ENCODE measurements at places on chromosomes 3 and 15. TPM values are rescaled to one million over a fixed set of nuclear protein-coding genes. Genes with fewer than 3 reads are reported as not detected.

DNA sequence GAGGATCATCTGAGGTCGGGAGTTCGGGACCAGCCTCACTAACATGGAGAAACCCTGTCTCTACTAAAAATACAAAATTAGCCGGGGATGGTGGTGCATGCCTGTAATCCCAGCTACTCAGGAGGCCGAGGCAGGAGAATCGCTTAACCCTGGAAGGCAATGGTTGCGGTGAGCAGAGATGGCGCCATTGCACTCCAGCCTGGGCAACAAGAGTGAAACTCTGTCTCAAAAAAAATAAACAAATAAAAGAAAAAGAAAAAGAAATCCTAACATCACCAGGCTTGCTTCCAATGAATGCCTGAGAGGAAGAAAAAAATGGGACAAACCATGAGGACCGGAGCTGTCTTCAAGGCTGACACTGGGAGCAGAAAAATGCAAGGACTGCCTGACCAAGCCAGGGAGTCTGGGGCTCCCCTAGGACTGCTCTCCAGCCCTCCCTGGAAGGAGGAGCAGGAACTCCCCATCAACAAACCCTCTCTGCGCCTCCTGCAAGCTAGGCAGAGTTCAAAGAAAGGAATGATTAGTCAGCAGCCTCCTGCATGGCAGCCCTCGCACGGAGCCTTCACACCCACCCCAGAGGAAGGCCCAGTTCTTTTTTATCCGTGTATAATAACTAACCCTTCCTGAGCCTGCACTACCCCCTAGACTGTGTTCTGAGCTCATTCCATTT, 55.4 kb downstream of the NUP210 start:
- peaks cover 71% of the 10 kb centered on the region for H3K36me3 ChIP-seq
- H3K4me1 ChIP-seq: no peaks in the 10 kb centered on the region
- H3K27ac ChIP-seq: no peak overlapping the region
- H3K27me3 ChIP-seq: no peaks in the 10 kb centered on the region
- no peak for DNase-seq
- H3K4me3 ChIP-seq: no peak overlapping the region

DNA sequence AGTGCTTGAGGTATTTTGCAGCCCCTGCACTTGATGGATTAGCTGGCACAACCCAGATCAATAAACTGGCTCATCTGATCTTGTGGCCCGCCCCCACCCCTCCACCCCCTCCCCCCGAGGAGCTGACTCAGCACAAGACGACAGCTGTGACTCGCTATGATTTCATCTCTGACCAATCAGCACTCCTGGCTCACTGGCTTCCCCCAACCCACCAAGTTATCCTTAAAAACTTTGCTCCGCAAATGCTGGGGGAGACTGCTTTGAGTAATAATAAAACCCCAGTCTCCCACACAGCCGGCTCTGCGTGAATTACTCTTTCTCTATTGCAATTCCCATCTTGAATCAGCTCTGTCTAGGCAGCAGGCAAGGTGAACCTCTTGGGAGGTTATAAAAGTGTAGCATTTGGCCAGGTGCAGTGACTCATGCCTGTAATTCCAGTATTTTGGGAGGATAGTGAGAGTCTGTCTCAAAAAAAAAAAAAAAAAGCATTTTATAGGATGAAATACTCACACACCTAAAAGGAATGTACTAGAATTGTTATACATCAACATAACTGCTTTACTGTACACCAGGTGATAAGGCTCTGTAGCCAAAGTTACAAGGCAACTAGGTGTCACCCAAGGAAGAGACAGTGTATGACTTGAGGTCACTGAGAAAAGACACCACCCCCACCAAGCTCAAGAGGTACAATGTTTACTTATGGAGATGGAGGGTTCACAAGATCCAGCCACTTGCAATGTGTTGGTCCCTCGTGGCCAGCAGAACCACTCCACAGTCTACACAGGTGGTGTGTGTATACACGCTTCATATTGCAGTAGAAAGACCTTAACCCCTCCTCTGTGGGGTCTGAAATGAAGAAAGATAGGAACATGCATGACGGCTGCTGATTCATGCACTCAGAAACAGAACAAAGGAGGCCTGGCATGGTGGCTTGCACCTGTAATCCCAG, 8.6 kb downstream of the ZNF445 start:
- no peaks in the 10 kb centered on the region for H3K27me3 ChIP-seq
- H3K36me3 ChIP-seq: peaks cover 15% of the 10 kb centered on the region
- no peak for DNase-seq
- H3K27ac ChIP-seq: no peak overlapping the region
- no peak overlapping the region for H3K4me3 ChIP-seq

DNA sequence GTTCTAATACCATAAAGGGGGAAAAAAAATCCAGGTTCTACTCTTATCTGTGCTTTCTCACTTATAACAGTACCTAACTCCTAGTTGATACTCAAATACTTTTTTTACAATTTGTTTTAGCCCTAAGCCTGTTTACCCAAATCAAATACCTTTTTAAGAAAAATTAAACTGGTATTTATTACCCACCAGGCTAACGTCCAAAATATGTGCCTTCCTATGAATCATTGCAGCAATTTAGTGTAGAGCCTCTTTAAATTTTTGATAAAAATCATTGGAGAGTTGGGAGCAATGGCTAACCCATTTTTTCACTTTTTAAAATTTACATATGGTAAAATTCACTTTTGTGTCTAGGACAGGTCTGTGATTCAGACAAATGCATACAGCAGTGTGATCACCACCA, 27.9 kb downstream of the FILIP1L start:
- DNase-seq: no peak
- H3K4me3 ChIP-seq: no peak overlapping the region
- no peaks in the 10 kb centered on the region for H3K4me1 ChIP-seq
- no peaks in the 10 kb centered on the region for H3K27me3 ChIP-seq

GRCh38 chr3:138356730-138357405, 8.5 kb downstream of the MRAS start:
- H3K4me3 ChIP-seq: no peak overlapping the region
- H3K27ac ChIP-seq: no peak overlapping the region
- H3K4me1 ChIP-seq: no peaks in the 10 kb centered on the region
- no peak for DNase-seq
- no peaks in the 10 kb centered on the region for H3K27me3 ChIP-seq
- no peaks in the 10 kb centered on the region for H3K36me3 ChIP-seq

- DNase-seq: no peak
Measured at GRCh38 chr3:1087066-1087560, 5.7 kb upstream of the CNTN6 start.

DNA sequence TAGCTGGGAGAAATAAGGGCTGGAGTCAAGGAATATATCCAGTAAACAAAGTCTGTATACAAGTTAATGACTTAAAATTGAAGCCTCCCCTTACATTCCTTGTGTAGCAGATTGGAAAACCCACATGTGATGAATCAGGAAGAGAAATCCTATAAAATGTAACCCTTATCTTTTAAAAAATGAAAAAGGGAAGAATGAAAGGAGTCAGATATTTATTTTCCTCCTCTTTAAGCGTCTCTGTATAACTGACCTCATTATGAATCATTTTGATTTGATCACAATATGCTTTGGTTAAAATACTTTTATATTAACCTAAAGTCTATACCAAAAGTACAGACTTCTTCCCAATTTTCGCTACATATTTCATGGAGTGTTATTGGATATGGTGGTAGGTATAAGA, 316.3 kb upstream of the STAC start:
- no peaks in the 10 kb centered on the region for H3K27me3 ChIP-seq
- H3K27ac ChIP-seq: no peak overlapping the region
- no peak for DNase-seq
- H3K4me3 ChIP-seq: no peak overlapping the region

GRCh38 chr3:176974279-176974678, 223.0 kb downstream of the TBL1XR1 start:
- H3K4me1 ChIP-seq: no peaks in the 10 kb centered on the region
- no peaks in the 10 kb centered on the region for H3K36me3 ChIP-seq
- no peak overlapping the region for H3K27ac ChIP-seq
- H3K27me3 ChIP-seq: no peaks in the 10 kb centered on the region

GRCh38 chr3:190865419-190865818, 2.9 kb upstream of the GMNC start:
- DNase-seq: no peak
- H3K27me3 ChIP-seq: no peaks in the 10 kb centered on the region
- no peak overlapping the region for H3K27ac ChIP-seq
- H3K4me3 ChIP-seq: no peak overlapping the region

GRCh38 chr3:150527464-150528255, 18.6 kb downstream of the SERP1 start:
- H3K27ac ChIP-seq: no peak overlapping the region
- H3K27me3 ChIP-seq: no peaks in the 10 kb centered on the region
- H3K4me3 ChIP-seq: no peak overlapping the region
- DNase-seq: no peak
- H3K36me3 ChIP-seq: no peaks in the 10 kb centered on the region

UBA7 gene
- 39.8 TPM for polyA plus RNA-seq

CHL1 gene
- polyA plus RNA-seq: not detected

EXD1 gene
- not detected for polyA plus RNA-seq

Measured in CD4-positive, alpha-beta memory T cell (primary cell).